Stimulated activated CD8-positive, alpha-beta memory T cell treated with anti-CD3 and anti-CD28 coated beads, Interleukin-7, amount 100 ng/mL, for 1 hour (primary cell): ENCODE measurements at places on chromosomes 4 and X.

- DNase-seq: no peak
Measured at GRCh38 chr4:25452081-25452480, 75.0 kb downstream of the ANAPC4 start.

DNA sequence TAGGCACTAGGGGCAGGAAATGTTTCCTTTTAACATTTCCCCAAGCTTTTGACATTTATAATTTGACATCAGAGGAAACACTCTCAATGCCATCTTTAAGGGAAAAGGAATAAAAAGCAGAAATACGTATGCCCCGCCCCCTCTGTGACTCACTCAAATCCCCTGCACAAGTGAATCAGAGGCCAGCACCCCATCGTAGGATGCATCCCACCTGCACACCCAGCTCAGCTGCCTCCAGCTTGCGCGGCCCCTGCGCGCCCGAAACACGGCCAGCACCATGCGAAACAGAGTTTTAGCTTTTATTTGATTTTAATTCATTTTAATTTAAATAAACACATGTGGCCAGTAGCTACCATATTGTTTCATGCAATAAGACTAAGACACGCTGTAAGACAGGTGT lies 29.5 kb downstream of the ABLIM2 start:
- DNase-seq: no peak

DNA sequence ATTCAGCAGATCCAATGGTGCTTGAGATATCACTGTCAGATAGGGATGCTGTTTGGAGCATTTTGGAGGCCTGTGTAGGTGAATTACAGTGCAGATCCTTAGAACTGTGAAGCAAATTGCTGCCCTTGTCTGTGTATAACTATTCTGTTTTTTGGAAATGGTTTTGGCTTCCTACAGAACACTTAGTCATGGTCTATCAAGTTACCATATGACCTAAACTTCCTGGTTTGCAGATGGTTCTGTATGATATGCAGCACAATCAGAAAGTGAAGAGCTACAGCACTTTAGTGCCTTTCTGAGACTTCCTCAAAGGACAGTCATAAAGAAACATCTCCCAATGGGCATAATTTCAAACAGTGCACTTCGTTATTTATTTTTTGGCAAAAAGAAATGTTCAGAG lies 688.6 kb downstream of the SH3BGRL start:
- no peak for DNase-seq

- DNase-seq: no peak
Measured at GRCh38 chrX:80751456-80751855, 58.2 kb downstream of the BRWD3 start.

DNA sequence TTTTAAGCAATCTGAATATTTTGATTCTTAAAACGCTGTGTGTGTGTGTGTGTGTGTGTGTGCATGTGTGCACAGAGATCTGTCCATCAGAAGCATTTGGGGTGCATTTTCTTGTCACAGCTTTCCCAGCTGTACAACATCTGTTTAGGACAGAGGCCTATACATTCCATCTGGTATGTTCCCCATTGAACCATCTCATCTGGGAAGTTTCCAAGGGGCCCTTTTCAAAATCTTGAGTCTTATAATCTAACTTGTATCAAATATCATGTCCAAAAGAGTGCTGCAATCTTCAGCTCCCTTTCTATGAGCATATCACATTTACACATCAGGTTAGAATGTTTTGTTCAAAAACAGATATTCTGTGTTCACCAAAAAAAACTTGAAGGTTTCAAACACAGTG lies 16.5 kb upstream of the MID1 start:
- no peak for DNase-seq

DNA sequence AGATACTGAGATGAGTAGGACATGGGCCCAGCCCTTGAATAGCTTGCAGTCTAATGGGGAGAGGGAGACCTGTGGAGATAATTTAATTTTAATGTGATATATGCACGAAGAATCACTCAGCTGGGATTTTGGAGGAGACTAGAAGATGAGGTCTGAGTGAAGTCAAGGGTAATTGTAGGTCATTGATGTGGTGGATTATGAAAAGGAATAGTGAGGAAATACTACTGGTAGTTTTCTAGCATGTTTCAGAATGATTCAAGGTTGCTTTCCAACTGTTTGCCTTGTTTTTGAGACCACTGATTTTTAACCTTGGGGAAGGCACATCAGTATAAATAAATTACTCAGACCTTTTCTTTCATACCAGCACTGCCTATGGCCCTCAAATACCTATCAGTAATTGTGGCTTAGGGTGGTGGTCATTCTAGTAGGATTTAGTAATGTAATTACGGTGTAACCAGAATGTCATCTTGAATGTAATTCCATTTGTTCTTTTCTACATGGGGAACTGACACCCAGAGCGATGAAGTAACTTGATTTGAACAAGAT lies 25.6 kb downstream of the PTTG2 start:
- no peak for DNase-seq

GRCh38 chrX:23185951-23186350 lies 148.7 kb upstream of the PTCHD1 start:
- no peak for DNase-seq

GRCh38 chr4:186931519-186931918 lies 207.9 kb upstream of the FAT1 start:
- DNase-seq: no peak

GRCh38 chrX:66000628-66001272 lies 39.1 kb downstream of the VSIG4 start:
- no peak for DNase-seq

DNA sequence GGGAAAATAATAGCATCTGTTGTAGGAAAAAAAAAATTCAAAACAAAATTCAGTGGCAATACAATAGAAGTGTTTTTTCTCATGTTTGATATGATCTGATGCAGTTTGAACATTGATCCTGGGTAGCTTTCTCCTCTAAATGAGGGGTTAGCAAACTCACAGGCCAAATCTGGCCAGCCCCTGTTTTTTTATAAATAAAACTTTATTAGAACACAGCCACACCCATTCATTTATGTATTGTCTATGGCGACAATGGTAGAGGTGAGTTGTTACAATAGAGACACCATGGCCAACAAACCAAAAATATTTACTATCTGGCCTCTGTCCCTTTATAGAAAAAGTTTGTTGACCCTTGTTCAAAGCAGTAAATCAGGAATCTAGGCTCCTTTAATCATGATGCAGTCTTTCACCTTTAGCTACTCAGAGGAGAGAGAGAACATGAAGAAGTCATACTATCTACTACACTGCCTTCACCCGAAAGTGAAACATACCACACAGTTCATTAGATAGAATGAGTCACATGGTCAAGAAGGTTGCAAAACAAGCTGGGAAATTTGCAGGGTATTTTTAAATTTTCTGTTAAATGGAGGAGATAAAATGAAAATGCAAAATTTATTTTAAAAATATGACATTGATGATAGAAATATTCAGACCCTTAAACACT lies 186.6 kb upstream of the MAOA start:
- DNase-seq: no peak

- DNase-seq: no peak
Measured at GRCh38 chr4:54082168-54082567, 17.8 kb upstream of the CHIC2 start.

GRCh38 chr4:186272699-186273391 lies 6.9 kb downstream of the F11 start:
- no peak for DNase-seq

- DNase-seq: no peak
Measured at GRCh38 chrX:119677654-119677981, 15.3 kb downstream of the SEPTIN6 start.
